ENCODE measurements at places on chromosomes 11 and 22. TPM values are rescaled to one million over a fixed set of nuclear protein-coding genes. Genes with fewer than 3 reads are reported as not detected.

The ARHGAP8 gene
- 1.1 TPM for total RNA-seq

The OR6T1 gene
- total RNA-seq, result not detected

The SMPD1 gene
- total RNA-seq, result 38.9 TPM

The C1QTNF5 gene
- total RNA-seq, result not detected

The P4HA3 gene
- not detected for total RNA-seq

The SERGEF gene
- total RNA-seq, result 38.8 TPM

The SCUBE1 gene
- 3.0 TPM for total RNA-seq

Data from activated CD8-positive, alpha-beta memory T cell treated with anti-CD3 and anti-CD28 coated beads, Interleukin-2, amount 10 ng/mL, durations not matched to agents 7 days and 5 days (primary cell).